ENCODE measurements at places on chromosomes 5 and 9.

GRCh38 chr5:171855798-171856763, 70.5 kb downstream of the SMIM23 start:
- no peak for DNase-seq

GRCh38 chr9:122807271-122807900, 7.5 kb downstream of the OR1K1 start:
- no peak for DNase-seq

DNA sequence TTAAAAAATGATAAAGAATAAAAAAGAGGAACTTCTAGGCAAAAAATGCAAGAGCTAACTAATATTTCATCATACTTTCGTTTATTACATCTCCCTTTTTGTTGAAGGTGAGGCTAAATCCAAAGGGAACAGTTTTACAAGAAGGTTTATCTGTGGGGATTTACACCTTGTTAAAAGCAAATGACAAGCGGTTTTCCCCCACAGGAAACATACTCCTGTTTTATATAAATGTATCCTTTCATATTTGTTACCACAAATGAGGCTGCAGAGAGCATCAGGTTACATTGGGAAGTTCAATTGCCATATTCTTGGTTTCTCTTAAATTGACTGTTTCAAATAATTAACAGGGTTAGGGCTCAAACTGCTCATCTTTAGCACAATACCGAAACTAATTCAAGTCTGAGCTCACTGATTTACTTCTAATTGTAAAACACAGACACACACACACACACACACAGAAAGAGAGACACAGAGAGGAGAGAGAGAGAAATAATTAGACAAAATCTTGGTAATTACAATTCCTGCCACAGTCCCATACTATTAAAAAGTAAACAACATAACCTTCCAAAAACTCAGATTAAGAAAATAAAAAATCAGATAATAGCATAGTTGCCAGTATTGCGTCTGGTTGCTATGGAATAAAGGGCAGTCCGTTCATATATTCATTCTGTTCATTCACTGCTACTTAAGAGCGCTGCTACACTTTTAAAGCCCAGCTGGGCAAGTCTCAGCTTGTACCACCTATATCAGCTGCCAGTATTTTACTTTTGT, 17.1 kb downstream of the RFX3 start:
- no peak for DNase-seq

DNA sequence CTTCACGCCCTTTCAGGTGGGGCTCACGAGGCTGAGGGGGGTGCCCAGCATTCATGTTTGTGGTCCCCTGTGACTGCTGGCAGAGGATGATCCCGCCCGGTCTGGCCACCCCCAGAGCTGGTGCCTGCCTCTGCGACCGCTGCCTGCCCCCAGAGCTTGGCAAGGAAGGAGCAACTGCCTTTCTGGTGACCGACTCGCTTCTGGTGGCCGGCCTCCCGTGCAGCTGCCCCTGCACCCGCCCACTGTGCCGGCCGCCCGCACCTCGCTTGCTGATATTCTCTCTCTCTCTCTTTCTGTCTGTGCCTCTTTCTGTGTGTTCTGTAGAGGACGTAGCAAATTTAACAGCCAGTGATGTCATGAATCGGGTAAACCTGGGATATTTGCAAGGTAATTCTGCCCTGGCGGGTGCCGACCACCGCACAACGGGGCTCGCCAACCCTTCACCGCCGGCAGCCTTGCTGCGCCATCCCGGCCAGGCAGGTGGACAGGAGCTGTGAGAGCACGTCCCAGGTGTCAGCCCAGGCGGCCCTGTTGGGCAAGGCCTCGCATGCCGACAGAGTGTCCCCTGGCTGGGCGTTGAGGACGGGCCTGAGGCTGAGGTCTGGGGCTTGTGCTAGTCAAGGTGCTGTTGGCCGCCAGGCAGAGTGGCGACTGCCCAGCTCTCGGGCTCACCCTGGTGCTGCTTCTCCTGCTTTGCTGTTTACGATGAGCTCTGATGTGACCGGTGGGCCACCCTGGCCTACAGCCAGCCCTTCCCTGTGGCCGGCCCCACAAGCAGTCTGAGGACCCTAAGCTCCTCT, 86.0 kb downstream of the KCNT1 start:
- DNase-seq: no peak

DNA sequence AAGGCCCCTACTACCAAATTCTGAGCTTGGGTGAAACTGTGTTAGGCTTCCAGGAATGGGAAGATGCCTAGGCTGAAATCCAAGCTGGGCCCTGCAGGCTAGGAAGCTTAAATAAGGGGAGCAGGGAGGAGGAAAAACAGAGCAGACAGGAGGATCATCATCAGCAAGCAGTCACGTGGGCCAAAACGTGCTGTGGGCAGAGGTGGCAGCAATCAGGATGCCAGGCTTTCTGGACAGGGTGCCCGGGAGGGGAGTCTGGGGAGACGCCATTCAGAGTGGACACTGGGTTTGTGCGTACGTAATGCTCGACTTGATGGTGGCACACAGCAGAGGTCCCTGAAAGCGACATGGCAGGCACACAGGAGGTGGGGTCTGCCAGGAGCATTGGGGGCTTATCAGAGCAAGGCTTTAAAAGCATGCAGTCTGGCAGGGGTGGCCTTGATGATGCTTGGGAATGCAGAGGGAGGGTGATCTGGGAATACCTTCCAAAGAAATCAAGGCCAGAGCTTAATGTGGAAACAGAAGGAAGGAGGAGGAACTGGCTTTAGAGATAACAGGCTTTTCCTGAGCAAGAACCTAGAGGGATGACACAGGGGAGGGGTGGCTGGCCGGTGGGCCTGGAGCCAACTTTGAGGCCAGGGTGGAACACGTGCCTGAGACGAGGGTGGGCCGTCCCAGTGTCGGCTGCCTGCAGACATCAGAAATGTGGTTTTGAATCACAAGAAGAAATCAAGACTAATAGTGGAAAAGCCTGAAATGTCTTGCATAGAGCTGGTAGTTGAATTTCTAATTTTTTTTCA, 212.5 kb downstream of the GADD45G start:
- no peak for DNase-seq

- no peak for DNase-seq
These were observed 206.0 kb upstream of the DMRTA1 start for GRCh38 chr9:22240619-22241018.

DNA sequence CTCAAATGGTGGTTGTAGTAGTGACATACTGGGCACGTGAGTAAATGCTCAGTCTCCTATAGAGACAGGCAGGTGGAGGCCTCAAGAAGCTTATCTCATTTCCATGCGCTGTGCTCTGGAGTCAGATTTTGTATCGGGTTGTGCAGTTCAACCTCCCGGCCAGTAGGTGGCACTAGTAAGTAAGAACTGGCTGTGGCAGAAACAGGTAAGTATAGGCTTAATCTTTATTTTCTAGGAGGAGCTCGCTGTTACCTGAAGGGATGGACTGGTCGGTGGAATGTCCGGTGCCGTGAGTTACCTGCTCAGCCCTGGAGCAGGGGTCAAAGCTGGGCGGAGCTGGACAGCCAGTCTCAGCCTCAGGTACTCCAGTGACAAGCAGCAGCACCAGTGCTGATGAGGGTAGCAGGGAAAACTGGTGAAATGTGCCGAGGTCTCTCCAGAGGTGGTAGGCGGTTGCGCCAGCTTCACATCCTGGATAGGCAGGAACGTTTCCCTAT, 880.1 kb upstream of the SEMA6A start:
- no peak for DNase-seq

DNA sequence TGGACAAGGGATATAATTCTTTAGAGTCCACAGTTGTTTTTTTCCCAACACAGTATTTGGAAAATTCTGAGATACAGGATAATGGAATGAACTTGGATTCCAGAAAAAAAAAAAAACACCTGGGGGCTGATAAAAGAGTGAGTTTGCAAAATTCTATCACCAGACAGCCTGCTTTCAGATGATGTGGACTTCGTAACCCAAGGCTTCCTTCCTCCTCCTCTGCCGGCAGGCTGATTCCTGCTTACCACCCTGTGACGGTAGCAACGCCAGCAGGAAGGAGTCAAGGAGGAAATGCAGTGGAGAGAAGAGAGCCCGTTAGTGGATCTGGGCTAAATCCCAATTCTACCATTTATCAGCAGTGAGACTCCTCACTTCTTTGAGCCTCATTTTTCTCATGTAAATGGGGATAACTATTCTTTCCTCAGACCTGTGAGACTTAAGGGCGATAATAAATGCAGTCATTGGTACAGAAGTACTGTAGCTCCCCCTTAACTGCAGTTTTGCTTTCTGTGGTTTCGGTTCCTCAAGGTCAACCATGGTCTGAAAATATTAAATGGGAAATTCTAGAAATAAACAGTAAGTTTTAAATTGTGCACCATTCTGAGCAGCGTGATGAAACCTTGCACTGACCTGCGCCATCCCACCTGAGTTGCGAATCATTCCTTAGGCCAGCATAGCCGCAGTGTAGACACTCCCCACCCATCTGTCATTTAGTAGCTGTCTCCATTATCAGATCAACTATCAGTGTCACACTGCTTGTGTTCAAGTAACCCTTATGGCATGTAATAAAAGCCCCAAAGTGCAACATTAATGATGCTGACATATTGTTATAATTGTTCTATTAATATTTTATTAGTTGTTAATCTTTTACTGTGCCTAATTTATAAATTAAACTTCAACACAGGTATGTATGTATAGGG, 71.4 kb downstream of the DCP2 start:
- no peak for DNase-seq

DNA sequence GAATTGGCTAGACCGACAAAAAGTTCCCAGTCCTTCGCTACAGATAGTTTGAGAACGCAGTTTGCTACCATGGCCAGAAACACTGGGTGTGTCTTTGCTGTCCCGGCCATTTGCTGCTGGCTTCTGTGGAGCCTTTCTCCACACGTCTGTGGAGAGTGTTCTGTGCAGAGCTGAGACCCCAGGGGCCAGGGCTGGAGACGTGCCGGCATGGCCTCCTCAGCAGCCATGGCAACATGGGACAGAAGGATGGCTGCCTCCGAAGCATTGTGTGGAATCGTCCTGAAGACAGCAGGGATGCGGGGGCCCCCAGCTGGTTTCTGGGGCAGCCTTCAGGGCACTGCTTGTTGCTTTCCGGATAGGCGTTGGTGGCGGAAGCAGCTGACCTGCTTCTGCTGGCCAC, 142.8 kb downstream of the GADD45G start:
- DNase-seq: no peak

DNA sequence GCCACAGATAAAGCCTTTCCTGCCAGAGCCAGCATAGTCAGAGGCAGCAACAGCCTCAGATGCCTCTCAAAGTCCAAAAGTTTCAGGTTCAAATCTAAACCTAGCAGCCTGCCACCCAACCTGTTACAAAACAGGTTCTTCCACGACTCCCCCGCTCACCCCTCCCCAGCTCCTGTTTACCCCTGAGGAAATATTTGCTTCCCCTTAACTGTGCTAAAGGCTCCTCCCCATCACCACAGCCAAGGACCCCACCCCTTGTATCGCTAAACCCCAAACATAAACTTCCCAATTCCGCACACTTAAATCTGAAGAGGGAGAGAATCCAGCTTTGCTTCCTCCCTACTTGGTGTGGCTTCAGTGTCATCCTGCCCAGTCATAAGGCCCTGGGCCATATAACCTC, 15.4 kb upstream of the VDAC1 start:
- DNase-seq: no peak

GRCh38 chr5:138141734-138142133, 2.5 kb upstream of the NME5 start:
- no peak for DNase-seq

- no peak for DNase-seq
These were observed 27.0 kb downstream of the SUB1 start for GRCh38 chr5:32612134-32612888.

- no peak for DNase-seq
These were observed 202.2 kb downstream of the NFIB start for GRCh38 chr9:14111696-14112095.

- DNase-seq: no peak
These were observed 44.8 kb downstream of the PHF2 start for GRCh38 chr9:93620881-93621820.

DNA sequence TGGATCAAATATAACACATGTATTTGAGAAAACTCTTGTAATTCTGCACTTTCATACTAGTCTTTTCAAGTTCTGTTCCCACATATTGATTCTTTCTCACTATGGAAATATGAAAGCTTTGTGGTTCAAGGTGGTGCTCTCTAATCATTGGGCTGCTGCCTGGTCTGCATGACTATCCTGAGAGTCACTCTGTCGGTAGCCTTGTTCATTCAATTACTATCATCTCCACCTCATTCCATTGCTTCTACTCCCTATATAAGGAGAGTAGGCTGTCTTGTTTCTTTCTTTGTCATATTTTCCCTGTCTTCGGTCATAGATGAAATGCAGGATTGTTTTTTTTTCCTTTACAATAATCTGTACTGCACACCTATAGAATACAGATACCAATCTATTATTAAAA, 341.4 kb upstream of the ACTBL2 start:
- no peak for DNase-seq

GRCh38 chr5:29744618-29745017, 1448.9 kb upstream of the CDH6 start:
- no peak for DNase-seq

DNA sequence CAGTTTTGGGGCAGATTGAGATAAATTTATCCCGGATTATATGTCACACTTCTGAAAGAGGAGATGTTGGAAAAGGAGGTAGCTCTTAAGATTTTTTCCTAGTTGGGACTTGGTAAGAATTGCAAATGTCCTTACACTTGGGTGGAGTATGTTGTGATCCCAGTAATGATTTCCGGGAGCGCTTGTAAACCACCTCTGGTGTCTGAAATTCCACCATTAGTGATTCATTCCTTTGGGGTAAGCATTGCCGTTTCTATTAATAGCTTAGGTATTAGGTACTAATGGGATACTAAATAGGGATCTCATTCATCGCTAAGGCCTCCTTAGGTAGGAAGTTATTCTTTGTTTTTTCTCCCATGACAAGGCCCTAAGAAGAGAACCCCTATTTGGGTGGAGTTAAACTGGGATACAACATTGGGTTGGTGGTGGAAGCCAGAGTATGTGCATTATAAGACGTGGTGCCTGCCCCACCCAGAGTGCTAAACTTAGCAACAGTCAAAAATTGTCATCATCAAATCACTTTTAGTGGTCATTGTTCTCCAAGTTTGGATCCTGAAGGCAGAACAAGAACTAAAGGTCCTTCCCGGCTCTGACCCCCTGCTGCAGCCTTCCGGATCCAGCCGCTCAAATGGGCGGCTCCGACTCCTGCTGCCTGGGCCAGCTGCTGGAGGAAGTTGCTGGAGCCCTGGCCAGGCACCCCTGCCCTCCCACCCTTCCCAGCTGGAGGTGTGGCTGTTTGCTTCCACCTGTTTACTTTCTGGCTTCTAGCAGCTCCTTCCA, 31.7 kb upstream of the DAB2IP start:
- DNase-seq: no peak

DNA sequence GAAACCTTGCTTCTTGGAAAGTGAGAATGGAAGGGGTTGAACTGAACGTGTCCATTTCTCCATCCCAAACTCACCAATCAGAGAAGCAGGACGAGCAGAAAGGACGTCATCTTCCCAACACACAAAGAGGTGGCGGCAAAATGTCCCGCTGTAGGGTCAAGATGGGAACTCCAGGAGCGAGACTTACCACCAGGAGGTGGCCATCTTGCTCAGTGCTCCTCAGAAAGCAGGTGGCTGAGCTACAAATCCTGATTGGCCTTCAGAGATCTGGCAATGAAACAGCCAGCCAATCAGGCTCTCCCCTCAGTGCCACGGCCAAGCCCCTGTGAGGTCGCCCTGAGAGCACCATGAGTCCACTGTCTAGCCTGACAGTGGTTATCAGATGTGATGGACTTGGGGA, 259.0 kb downstream of the NDUFS4 start:
- DNase-seq: no peak

GRCh38 chr9:126499911-126500599, 113.7 kb upstream of the LMX1B start:
- no peak for DNase-seq

GRCh38 chr5:123438902-123439301, 15.7 kb upstream of the CEP120 start:
- DNase-seq: no peak

All from effector memory CD4-positive, alpha-beta T cell (primary cell).